NCI-H1105 (cell line): ENCODE measurements at places on chromosomes 4 and X.

- DNase-seq, result no peak
Measured at GRCh38 chr4:118587946-118588345, 97.2 kb upstream of the METTL14 start.

- no peak for DNase-seq
Measured at GRCh38 chrX:132266583-132267355, 47.5 kb upstream of the RAP2C start.

DNA sequence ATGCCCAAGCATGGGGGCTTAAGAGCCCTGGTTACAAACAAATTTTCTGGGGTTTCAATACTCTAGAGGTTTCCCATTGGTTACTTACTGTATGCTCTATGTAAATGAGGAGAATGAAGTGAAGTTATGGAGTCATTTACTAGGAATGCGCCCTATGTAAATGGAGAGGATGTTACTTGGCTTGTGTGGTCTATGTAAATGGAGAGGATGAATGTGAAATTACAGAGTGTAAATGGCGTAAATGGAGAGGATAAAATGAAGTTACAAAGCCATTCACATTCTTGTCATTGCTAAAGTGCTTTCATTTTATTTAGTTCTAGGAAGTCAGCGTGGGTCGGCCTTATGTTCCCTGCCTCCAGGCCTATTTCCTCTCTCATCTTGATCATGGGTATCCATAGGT is 810.5 kb upstream of the ADGRL3 start:
- no peak for DNase-seq

DNA sequence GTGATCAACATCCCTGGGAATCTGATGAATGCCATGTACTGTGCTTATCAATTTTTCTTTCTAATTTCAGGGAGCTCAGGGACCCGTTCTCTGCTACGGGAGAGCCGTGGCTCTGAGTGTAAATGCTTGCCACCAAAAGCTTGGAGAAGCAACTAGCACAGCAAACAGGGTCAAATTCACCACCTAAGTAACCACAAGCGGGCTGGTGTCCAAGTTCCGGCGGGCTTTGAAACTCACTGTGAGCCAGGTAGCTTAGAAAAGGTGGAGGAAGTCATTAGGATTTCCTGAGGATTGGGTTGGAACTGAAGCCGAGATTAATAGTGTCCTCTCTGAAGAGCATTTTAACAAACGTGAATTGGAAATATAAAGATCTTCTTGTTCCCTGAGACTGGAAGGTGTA is 87.2 kb downstream of the CLDN34 start:
- DNase-seq, result no peak

DNA sequence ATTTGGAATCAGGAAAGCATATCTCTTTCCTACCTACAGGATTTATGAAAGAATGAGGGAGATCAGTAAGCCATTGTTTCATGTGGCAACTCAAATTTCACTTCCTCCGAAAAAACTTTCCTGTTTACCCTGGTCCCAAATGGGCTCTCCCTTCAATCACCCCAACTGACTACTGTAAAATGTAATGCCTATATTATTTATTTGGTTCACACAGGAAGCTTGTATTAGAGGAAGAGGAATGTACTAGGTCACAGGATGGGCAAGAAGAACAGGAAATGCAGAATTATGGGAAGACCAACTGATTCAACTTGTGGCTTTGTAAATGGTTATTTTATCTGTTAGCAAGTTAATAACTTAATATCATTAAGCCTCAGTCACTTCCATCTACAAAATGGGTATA is 23.1 kb downstream of the COL4A6 start:
- DNase-seq, result no peak

DNA sequence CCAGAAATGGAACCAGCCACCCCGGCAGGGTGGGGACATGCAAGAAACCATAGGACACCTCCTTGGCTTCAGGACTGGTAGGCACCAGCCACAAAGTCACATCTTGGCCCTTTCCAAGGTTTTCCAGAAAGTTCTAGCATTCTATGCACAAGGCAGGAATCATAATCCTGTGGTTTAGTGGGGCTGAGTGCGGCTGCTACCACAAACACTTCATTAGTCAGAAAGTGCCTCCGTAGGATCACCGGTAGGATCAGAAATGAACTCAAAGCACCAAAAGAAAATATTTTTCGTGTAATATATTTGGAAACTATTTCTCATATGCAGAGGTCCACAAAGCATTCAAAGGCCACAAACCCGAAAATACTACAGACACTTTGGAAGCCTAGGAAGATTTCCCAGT is 191.7 kb downstream of the PTTG2 start:
- no peak for DNase-seq

DNA sequence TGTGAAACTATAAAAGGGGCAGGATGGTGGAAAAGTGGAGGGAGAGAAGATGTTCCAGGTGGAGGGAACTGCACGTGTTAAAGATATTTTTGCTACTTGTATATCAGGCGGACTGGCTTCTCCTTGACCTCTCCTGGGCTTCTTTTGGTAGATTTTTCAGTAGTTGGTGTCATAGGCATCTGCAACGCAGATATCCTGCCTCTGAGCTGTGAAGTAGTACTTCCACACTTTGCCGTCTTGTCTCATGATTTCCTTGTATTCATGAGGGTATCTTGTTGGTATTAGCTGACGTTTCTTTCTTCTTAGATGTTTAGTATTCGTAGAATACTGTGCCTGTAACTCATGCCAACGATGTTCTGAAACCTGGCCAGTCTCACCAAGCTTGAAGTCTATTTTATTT is 81.0 kb downstream of the WWC2 start:
- DNase-seq, result no peak

DNA sequence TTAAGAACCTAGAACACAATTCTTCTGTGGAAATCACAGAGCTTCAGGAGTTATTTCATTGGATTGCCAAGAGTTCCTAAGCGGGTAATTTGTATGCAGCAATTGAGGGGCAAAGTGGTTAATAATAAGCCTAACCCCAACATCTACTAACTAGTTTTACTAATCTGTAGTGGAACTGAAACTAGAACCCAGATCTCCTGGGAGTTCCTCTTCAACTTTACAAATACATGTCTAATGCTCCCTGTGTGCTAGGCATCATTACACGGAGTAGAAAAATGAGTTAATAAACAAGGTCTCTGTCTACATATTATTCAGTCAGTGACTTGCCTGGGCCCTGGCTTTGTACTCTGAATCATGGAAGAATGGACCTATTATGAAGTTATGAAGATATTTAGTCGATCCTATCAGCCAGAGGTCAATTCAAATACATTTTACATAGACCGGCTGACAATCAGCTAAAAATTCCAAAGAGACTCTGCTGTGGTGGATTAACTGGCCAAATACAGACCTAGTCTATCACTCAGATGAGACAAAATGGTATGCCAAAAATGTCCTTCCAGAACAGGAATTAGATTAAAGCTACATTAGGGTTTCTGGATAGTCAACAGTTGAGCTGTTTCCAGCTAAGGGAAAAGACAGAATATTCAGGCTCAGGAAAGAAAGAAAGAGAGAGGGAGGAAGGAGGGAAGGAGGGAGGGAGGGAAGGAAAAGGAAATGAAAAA is 326.0 kb downstream of the FBXW7 start:
- DNase-seq, result no peak

GRCh38 chr4:99722725-99723124 is 65.1 kb upstream of the C4orf54 start:
- no peak for DNase-seq

GRCh38 chr4:89356086-89356485 is 48.5 kb upstream of the GPRIN3 start:
- peak; percentile 61 for DNase-seq

GRCh38 chrX:1483843-1484637 is 31.3 kb upstream of the ASMTL start:
- DNase-seq, result no peak

- no peak for DNase-seq
Measured at GRCh38 chr4:81494031-81494431, 22.3 kb upstream of the RASGEF1B start.
